NCI-H446 (cell line): ENCODE measurements at places on chromosomes 5 and 9.

- DNase-seq, result no peak
These were observed 32.0 kb upstream of the SPTLC1 start for GRCh38 chr9:92147030-92147851.

GRCh38 chr5:42993516-42994245, 46.4 kb downstream of the ANXA2R start:
- DNase-seq, result no peak

GRCh38 chr5:126745259-126745992, 31.5 kb upstream of the LMNB1 start:
- DNase-seq, result no peak

GRCh38 chr9:36245906-36246305, 12.3 kb downstream of the GNE start:
- DNase-seq, result no peak

DNA sequence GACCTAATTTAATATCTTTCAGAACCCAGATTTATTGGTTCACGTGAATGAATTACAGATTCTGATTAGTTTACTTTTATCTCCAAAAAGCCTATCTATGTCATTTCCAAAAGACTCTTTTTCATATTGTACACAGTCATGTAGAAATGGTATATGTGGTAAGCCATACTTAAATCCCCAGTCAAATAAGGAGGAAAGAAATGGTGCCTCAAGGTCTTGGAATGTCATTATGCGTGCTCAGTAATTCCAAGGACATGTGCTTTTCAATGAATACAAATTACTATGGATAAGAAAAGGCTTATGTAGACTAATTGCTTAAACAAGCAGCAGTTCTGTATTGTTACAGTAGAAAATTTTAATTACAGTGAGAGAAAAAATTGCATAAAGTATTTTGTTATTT, 64.1 kb upstream of the TYRP1 start:
- no peak for DNase-seq

GRCh38 chr9:128253991-128254346, 21.8 kb downstream of the GOLGA2 start:
- DNase-seq, result no peak
